ENCODE measurements at places on chromosomes 16 and 17.

DNA sequence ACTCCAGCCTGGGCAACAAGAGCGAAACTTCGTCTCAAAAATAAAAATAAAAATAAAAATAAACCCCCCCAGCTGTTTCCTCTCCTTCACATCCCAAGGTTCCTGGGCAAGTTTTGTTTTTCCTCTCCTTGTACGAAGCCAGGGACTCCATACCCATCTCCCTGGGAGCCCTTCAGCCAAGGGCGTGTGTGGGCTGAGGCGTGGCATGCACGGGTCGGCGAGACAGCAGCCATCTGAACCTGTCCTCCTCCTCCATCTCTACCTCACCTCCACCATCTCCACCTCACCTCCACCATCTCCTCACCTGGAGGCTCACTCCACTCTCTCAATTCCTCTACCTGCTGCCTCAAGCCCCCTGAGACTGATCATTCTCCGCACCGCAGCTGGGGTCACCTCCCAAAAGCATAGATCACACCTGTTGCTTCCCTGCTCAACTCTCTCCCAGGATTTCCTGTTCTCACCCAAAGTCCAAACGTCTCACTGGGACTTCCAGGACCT lies 16.9 kb downstream of the AANAT start:
- DNase-seq = no peak

GRCh38 chr16:28912558-28912957 lies 12.5 kb downstream of the RABEP2 start:
- no peak for DNase-seq

DNA sequence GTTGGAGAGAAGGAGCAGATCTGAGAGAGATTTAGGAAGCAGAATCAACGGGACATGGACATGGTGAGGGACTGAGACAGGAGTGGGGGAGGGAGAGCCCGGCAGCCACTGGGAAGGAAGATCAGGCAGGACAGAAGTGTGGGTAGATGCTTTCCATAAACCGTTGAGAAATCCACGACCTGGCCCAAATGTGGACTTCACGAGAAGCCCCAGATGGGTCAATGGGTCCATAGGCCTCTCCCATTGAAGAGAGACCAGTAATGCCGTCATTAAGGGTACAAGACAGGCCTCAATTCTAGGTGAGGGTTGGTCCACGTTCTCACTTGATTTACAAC lies 530 bp upstream of the CCL22 start:
- no peak for DNase-seq

DNA sequence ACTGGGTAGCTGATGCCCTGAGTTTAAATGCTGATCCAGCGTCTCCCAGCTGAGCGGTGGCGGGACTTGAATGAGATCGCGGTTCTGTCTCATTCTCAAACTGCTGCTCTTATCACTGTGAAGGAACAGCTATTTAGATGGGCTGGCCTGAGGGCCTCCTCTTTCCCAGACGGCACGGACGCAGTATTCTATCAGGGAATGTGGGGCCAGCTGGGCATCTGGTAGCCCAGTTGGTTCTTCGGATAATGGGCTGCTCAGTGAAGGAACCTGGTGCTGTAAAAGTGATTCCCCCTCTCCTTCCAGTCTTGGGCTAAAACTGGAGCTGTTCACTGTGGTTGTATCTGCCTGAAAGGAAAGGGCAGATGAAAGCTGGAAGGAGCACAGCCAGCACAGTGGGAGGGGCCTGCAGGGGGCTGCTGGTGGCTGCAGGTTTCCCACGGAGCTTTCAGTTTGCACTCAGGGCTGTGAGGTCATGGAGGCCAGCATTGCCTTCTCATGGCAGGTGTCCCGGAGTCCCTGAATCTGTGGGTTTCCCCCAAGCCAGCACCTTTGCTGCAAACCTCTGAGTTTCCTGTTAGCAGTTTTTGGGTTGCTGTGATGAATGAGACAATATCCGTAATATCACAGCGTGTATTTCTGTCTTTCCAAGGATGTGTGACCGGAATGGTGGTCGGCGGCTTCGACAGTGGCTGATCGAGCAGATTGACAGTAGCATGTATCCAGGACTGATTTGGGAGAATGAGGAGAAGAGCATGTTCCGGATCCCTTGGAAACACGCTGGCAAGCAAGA lies 3.6 kb downstream of the IRF8 start:
- DNase-seq = no peak

- DNase-seq = peak; percentile 75
Observed at GRCh38 chr16:56932721-56933619, 1.0 kb downstream of the HERPUD1 start.

GRCh38 chr17:28961391-28961790 lies 10.1 kb upstream of the PHF12 start:
- no peak for DNase-seq

GRCh38 chr16:84032458-84033178 lies 10.0 kb downstream of the SLC38A8 start:
- DNase-seq = no peak
